ENCODE measurements at places on chromosomes 12 and 14.
A peak's percentile ranks its signal among the peaks of the same experiment; 100 is the strongest.

DNA sequence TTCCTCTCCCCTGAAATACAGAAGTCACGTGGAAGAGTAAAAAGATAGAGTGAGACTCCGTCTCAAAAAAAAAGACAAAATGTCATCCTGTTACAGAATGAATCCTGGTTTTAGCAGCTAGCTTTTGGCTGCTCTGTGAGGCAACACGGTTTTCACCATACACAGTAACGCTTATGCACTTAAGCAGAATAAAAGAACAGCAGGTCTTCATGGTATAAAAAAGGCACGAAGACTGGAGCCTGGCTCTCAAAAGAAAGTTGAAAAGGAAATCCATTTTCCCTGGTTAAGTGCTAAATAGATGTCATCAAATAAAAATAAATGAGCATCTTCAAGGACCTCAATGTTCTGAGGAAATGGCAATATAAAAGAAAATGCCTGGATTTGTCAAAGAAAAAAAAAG lies 444.1 kb downstream of the IPO8 start:
- DNase-seq = no peak

GRCh38 chr14:55802986-55803872 lies 223.2 kb downstream of the KTN1 start:
- DNase-seq = no peak

GRCh38 chr12:102417055-102417454 lies 63.3 kb downstream of the IGF1 start:
- no peak for DNase-seq

GRCh38 chr14:53968726-53969125 lies 12.1 kb upstream of the BMP4 start:
- DNase-seq = no peak

DNA sequence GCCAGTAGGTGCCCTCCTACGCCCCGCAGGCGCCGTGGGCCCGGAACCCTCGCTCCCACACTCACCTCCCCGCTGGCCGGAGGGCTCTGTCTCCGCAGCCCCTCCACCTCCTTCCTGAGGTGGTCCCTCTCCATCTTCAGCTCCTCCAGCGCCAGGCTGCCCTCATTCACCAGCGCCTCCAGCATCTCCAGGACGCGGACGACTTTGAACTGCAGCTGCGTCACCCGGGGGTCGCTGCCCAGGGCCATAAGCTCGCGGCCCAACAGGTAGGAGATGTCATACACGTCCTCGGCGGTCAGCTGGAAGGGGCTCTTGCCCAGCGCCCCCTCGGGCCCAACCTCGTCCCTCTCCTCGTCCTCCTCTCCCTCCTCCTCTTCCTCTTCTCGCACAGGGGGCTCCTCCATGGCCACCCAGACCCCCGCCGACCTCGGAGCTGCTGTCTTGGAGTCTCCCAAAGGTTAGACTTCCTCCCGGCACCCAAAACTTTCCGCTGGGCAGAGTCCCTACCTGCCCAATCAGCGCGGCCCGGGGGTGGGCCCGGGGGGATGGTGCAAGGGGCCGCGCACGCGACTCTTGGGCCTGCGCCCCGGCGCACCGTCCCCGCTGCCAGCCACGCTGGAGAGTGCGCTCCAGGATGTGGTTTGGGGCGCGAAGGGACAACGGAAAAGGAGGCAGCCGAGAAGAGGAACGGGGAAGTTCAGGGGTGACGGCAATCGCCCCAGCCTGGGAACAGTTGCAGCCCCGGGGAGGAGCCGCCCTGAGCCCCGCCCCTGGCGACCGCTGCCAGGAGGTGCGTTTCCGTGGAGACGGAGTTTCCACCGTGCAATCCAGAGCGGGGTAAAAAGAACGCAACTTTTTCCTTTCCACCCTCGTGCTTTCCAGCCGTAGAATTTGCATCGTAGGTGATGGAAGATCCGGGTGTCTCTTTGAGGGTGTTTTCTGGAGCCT lies at the start of gene RILPL2:
TSS of gene RILPL2 (minus strand) at position 668 of the 948 bp plus-strand sequence. CDS start at position 404, 264 bp downstream.
- peak; percentile 80 for DNase-seq

GRCh38 chr14:30993071-30993470 lies 32.4 kb upstream of the AP4S1 start:
- DNase-seq = no peak

DNA sequence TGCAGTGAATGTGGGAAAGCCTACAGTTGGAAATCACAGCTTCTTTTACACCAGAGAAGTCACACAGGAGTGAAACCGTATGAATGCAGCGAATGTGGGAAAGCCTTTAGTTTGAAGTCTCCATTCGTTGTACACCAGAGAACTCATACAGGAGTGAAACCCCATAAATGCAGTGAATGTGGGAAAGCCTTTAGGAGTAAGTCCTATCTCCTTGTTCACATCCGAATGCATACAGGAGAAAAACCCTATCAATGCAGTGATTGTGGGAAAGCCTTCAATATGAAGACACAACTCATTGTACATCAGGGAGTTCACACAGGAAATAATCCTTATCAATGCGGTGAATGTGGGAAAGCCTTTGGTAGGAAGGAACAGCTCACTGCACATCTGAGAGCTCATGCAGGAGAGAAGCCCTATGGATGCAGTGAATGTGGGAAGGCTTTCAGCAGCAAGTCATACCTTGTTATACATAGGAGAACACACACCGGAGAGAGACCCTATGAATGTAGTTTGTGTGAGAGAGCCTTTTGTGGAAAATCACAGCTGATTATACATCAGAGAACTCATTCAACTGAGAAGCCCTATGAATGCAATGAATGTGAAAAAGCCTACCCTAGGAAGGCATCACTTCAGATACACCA lies 24.6 kb downstream of the ZNF26 start:
- no peak for DNase-seq

GRCh38 chr14:79972230-79972629 lies 239.1 kb downstream of the DIO2 start:
- DNase-seq = no peak

GRCh38 chr12:4353785-4354208 lies 25.7 kb downstream of the FGF23 start:
- DNase-seq = no peak

DNA sequence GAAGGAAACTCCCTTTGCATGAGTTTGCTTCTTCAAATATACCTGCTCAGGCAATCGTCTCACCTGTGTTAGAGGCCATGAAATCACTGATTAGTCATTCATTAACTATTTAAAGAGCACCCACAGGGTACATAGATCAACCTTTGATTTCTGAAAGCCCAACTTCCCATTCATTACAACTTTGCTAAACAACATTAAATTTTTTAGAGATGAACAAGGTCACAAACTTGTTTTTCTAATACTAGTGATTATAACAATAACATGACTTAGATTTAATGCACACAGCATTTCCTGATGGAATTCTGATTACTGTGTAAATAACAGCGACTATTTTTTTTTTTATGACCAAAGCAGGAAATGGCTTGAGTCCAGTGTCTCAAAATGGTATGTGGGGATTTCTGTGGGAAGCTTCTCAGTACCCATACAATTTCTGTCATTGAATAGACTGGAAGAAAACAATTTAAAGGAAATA lies 5.4 kb upstream of the ERO1A start:
- no peak for DNase-seq

DNA sequence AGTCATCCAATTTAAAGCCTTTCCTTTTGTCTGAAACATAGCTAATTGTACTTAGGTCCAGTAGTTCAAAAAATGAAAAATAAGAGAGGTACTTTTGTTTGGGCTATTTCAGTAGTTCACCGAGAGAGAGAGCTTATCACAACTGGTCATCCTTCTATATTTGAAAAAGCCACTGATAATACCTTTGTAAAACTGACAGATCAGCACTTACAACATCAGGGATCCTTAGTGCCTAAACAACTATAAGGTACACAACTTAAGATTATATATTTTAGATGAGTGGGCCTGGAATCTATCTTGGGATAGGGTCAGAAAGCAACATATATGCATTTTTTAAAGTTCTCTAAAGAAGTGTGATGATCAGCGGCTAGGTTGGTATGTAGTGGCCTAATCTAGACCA lies 97.9 kb downstream of the SOX5 start:
- no peak for DNase-seq

GRCh38 chr12:68063900-68064590 lies 74.8 kb downstream of the IFNG-AS1 start:
- no peak for DNase-seq

DNA sequence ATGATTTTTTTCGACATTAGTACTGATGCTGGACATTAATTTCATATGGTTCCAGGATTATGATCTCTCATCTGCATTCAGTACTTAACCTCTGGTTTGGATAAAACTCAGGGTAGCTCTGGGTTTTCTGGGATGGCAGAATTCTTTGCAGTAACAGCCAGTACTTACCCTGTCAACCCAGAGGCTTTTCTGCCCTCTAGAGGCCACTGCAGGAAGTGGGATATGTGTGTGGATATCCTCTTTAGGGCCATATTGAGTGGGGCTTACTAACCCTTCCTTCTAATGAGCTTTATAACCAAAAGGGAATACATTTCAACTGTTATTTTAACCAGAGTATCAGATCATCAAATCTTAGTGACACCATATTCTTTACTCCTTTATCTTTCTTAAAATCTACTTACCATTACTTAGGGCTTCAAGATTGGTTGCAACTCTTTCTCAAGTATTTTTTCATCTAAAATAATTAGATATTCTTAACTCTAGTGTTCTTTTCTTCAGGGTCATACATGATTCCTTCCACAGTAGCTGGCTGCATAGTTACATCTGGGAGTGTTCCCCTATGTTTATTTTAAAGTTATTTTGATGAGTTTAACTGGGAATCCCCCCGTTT lies 488.0 kb upstream of the STXBP6 start:
- no peak for DNase-seq

DNA sequence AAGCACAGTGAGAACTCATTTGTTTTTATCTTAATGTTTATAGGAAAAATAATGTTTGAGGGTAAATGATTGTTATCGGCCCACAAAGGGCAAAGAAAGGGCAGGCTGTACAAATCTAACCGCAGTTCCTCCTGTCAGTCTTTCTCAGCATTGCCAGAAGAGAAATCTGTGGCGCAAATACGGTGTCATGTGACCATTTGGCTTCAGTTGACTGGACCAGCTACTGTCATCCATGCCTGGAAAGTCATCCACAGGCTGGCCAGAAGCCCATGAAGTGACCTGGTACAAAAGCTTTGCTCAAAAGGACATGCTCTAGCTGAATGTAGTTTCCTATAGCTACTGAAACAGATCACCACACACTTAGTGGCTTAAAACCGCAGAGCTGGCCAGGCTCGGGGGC lies 43.6 kb downstream of the HCAR2 start:
- no peak for DNase-seq

DNA sequence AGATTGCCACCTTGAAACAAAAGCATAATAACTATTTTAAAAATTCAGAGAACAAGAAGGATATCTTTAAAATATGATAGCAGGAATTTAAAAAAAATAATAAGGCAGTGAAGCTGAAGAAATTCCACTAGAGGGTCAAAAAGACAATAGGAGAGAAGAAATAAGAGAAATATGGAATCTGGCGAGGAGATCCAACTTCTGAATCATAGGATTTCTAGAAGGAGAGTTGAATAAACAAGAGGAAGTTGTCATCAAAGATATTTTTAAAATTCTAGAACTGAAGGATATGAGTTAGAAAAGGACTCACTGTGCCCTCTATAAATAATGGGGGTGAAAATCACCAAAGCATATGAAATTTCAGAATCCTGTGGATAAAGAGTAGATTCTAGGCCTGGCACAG lies 26.8 kb upstream of the TOMM20L start:
- DNase-seq = no peak

- no peak for DNase-seq
Measured at GRCh38 chr14:30559638-30560091, 707 bp downstream of the G2E3 start.

DNA sequence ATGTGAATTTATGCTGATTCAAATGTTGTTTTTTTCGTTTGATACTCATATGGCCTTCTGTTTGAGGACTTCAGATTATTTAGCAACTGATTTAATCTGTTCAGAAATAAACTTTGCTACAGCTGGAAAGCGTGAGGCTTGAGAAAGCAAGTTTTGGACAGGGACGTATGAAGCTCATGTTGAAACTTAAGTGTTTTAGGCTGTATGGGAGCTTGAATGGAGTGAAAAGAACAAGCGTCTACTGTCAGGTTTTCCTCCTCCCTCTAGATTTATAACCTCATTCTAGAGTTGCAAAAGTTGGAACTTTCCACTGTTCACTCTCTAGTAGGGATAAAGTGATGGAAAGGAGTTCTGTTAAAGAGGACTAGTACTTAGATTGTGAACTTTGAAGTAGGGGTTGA lies 1.0 kb downstream of the PRPF39 start:
- no peak for DNase-seq

- peak; percentile 10 for DNase-seq
Measured at GRCh38 chr12:10722905-10723746, at the start of gene YBX3. TSS of gene YBX3 (minus strand) at chr12:10723323. CDS start at chr12:10723111, 212 bp downstream.

DNA sequence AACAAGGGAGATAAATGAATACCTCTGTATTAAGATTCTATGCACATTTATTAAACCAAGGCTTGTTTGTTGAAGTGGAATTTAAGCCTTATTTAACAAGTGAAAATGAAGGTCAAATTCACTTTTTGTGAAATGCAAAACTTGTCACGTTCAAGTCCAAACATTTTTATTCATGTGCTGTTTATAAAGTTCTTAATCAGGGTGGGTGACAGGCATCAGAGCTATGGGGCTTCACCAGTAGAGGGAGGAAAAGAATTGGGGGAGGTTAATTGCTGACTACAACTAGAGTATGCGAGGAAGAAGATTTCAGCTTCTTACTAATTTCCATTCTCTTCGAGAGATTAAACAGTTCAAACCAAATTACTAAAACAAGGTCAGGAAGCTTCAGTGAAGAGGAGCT lies 9.7 kb downstream of the MOK start:
- DNase-seq = no peak

GRCh38 chr12:79546466-79547043 lies 144.2 kb downstream of the PAWR start:
- no peak for DNase-seq

DNA sequence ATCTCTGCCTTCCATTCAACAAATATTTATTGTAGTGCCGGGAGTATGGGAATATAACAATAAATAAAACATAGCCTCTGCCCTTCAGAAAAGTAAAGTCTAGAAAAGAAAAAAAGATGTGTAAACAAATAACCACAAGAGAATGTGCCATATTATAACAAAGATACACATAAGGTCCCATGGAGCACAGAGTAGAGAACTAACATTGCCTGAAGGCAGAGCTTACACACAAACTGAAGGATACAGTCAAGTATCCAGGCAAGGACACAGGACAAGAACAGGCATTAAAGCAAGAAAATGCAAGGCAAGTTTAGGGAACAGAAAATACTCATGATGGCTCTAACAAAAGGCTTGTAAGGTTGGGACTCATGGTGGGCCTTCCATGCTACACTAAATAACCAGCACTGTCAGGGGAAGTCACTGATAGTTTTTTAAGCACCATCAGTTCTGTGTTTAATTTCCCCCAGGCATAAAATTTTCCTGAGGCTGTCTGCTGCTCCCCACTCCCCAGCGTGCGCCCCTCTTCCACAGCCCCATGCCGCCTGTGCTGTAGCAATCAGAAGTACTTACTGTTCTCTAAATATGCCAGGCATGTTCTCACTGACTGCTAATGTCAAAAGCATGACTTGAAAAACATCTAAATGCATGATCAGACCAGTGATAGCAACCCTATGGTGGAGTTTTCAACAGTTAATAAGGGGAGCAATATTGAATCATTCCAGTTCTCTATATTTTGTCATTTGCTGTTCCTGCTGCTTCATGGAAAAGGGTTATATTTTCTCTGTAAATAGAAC lies 77.8 kb downstream of the ANKS1B start:
- DNase-seq = no peak

- peak; percentile 59 for DNase-seq
Measured at GRCh38 chr14:100640471-100641273, 53.5 kb upstream of the BEGAIN start.

All from activated naive CD4-positive, alpha-beta T cell (primary cell).